CD4-positive, alpha-beta T cell treated with Interleukin-6 at 100 ng/mL for 8 hours (primary cell): ENCODE measurements at places on chromosomes 5 and 9.

GRCh38 chr5:171743436-171744076 is 42.1 kb upstream of the SMIM23 start:
- no peak for DNase-seq

- DNase-seq = no peak
These were observed 309.6 kb downstream of the DTWD2 start for GRCh38 chr5:118678746-118679145.

- DNase-seq = no peak
These were observed 164.1 kb downstream of the HMHB1 start for GRCh38 chr5:143976055-143976454.

DNA sequence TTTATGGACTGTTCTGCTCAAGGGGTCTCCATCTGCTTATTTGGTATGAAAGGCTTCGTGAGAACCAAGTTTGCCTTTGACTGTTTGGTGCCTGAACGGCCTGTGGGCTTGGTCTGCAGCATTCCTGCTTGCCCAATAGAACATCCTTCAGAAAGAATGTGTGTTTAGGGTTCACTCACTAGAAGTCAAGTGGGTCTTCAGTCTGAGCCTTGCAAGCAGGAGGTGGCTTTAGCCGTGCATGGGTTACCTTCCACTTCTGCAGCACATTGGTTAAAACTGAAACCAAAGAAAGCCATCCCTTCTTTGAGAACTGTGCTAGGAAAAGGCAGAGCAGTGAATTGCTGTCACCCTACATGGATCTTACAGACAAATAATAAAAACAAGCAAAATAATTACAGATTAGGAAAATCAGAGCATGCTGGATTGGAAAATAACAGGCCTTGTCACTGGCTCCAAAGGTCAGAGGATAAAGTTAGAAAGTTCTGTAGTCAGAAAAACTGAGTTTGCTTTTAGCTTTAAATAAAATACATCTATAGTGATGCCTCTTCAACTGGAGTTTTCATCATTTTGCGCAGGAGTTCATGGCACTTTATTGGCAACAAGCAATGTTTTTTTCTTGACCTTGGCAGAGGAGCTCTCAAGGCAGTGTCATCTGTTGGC is 16.6 kb downstream of the WWC1 start:
- DNase-seq = no peak

DNA sequence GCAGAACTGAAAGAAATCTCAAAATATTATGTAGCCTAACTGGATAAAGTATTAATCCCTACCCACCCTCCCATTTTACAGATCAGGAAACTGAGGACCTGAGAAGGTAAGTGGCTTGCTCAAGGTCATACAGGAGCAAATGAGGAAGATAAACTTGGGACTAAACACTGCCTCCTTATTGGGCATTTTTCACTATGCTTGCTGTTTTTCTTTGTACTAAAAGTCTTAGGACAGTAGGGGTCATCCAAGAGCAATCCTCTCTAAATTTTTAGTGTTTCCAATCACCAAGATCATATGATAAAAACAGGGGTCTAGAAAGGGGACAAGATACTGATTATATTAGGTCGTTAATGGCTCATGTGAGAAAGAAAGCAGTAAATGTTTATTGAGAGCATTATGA is 80.8 kb downstream of the RORB start:
- no peak for DNase-seq

- peak; percentile 18 for DNase-seq
These were observed 58.1 kb downstream of the MARCHF3 start for GRCh38 chr5:126972062-126972895.

GRCh38 chr5:79499640-79500273 is 14.2 kb downstream of the HOMER1 start:
- DNase-seq = no peak

DNA sequence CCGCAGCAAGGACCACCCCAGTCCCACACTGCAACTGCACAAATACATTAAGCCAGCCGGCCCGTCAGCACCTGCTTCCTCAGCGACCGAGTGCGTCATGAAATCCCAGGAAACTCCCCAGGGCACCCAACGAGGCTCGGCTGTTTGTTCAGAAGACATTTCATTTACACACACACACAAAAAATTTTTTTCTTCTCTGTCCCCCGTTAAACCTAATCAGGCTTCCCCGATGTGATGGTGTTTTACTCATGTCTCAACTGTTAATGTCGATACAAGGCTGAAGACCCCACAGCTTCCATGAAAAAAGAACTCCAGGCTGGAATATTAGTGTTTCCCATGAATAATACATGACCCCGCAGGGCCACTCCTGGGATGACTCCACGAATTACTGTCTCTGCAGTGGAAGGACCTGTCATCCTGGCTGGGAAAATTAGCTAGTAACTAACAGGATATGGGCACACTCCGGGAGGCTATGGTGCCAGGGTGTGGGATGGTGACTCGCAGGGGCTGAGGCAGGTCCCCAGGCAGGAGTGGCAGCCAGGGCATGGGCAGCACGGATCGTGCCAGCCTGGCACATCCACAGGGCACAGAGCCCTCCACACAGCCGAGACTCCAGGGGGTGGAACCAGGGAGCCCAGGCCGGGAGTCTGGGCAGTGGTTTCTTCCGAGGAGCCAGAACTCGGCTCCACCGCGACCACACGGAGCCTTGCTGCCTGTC is 102.4 kb downstream of the VAV2 start:
- DNase-seq = no peak

- DNase-seq = no peak
These were observed 57.9 kb upstream of the ORM1 start for GRCh38 chr9:114264806-114265550.

DNA sequence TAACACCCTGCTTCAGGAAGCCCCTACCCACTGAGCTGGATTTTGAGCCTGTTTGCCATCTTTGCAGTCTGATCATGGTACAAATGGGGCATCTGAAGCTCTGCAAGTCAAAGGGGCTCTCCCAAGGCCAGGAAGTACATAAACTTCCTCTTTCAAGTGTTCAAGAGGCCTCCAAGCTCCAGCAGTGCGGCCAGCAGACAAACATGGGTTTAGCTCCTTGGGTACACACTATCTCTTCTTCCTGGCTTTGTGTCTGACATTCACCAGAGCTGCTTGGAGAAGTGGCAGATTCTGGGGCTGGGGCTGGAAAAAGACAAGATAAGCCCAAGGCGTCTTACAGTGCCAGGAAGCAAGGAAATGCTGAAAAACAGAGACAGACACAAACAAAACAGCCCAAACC is 34.1 kb downstream of the LAMC3 start:
- no peak for DNase-seq

- no peak for DNase-seq
These were observed 10.2 kb downstream of the ADRB2 start for GRCh38 chr5:148836272-148837250.

DNA sequence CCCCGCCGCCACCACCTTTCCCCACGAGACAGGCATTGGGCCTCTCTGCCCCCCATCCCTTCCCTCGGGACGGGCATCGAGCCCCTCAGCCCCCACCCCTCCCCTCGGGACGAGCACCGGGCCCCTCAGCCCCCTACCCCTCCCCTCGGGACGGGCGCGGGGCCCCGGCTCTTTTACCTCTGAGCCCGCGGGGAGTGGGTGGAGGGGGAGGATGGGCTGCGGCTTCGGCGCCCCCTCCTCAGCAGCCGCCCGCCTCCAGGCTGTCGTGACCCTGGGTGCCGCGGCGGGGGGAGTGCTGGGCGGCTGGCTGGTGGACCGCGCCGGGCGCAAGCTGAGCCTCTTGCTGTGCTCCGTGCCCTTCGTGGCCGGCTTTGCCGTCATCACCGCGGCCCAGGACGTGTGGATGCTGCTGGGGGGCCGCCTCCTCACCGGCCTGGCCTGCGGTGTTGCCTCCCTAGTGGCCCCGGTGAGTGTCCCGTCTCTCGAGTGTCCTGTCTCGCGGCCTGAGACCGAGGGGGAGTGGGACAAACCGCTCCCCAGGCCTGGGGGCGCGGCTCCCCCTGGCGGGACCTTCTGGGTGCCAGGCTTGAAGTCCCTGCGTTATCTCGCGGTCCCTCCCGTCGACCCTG is 791 bp downstream of the SLC2A8 start:
- DNase-seq = no peak

- DNase-seq = no peak
These were observed 24.9 kb upstream of the CDC23 start for GRCh38 chr5:138238034-138238433.

GRCh38 chr9:98009437-98009836 is 26.3 kb downstream of the ANP32B start:
- DNase-seq = no peak

DNA sequence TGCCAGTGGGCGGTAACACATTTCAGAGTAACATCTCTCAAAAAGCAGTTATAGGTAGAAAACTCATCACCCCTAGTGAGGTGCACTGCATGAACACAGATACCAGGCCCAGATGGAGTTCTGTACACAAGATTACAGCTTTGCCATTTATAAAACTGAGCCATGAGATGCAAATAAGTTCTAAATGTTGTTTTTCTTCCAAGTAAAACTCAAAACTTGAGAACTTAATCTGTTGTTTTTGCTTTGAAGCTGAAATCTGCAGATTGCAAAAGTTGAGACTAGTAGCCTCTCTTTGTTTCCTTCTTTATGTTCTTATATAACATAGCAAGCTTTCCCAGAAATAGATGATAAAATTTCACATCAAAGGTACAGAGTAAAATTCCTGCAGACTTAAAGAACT is 434.1 kb downstream of the PLK2 start:
- no peak for DNase-seq
